ENCODE measurements at places on chromosomes 5 and 9. TPM values are rescaled to one million over a fixed set of nuclear protein-coding genes. Genes with fewer than 3 reads are reported as not detected.

GRCh38 chr5:147450606-147451005 is 59.3 kb downstream of the DPYSL3 start:
- DNase-seq = no peak

PHF24 gene
- 0.06 TPM for total RNA-seq

GRCh38 chr5:3277590-3278196 is 317.9 kb upstream of the IRX1 start:
- DNase-seq = no peak

ADCY2 gene
- total RNA-seq = not detected

PPIC gene
- total RNA-seq = 57.3 TPM

KIAA1958 gene
- 2.6 TPM for total RNA-seq

DNA sequence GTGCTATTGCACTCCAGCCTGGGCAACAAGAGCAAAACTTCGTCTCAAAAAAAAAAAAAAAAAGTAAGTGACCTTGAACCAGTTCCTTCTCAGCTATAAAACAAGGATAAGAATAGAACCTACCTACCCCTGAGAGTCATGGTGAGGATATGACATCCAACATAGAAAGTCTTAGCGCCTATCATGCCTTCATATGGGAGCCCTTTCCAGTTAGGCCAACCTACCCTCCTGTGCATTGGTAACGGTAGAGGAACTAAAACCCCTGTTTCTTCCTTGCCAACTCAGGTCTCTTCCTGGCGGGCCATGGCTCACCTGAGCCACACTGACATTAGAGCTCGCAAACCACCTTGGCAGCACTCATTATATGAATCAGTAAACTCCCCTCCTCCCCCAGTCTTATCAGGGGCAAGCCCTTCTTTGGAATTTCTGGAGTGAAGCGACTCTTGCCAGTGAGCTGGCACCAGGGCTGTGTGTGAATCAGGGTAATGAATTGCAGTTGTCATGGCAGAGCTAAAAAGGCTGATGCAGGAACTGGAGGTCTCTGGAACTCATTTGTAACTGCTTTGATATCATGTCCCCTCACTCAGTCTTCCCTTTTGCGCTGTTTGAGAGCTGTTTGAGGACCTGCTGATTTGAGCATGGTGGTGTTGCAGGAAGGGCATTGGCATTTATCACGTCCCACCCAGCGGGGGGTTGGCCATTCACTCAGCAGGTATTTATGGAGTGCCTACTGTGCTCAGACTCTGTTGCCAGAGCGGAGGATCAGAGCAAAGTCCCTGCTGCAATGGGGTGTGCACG is 10.3 kb downstream of the WWC1 start:
- no peak for DNase-seq

DNA sequence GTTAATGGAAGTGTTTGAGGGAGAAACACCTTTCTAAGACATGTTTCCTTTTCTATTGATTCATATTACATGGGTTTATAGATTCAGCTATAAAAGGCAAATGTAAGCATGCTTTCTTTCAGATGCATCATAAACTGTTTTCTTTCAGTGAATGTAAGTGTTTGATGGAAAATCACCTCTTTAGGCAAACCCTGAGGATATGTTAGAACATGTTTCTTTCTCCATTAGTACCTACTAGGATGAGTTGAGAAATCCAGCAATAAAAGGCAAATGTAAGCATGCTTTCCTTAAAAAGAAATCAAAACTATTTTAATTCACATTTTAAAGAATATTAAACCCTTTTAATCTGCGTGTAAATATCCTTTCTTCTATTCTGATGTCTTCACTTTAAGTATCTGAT is 31.6 kb downstream of the FNIP1 start:
- DNase-seq = no peak

DNA sequence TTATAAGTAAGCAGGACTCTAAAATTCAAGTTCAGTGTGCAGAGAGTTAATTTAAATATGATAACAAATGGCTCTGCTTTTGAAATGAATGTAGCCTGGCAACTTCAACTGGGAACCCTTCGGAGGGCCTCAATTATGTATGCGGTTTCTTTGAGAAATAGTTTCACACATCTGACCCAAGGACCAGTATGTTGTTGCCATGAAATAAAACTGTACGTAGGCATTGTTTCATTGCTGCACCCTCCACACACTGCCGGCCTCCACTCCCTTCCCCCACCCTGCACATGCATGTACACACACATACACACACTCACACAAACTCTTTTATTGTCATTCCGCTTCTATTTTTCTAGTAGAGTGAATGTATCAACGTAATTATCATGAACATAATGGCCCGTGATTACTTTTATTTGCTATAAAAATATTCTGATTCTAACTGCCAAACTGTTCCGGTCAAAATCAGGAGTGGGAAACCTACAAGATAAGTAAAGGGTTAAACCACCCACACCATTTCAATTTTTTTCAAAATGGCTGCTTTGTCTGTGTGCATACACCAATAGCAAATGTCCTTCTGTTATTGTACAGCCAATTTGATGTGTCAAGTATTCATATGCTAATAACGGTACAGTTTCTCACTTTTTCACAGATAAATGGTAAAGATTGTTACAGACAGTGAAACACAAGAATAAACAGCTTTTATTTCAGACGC is 215.5 kb upstream of the TMEM161B start:
- DNase-seq = no peak

DNA sequence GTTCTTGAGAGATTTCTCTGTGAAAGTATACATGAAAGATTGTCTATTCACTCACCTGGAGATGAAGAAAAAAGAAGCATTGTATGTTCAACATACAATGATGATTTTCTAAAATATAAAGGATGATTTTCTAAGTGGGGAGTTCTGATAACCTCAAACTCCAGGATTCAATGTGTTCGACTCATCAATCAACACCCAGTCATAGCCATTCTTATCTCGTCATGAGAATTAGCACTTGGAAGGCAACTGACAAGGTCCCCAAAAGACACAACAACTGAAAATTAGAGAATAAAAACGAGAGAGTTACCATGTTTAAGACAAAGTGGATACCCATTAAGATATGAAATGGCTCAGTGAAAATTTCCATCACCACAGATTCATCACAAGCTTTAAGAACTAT is 52.1 kb upstream of the SIMC1 start:
- DNase-seq = no peak

DNA sequence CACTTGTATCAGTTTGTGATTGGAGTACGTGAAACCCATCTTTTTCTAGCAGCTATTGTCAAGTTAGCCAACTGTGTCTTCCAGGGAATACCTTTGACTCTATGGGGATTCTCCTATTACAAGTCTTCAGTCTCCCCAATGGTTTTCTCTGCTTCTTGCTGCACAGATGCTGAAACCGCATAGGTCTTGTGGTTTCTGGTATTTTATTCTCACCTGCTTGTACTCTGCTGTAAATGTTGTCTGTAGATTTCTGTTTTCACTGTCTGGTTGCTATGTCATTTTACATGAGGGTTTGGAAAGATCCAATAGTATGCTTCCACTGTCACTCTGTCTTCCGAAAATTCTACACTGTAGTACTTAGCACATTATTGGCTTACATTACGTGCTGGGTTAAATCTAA is 1196.9 kb upstream of the C9orf72 start:
- DNase-seq = no peak

DNA sequence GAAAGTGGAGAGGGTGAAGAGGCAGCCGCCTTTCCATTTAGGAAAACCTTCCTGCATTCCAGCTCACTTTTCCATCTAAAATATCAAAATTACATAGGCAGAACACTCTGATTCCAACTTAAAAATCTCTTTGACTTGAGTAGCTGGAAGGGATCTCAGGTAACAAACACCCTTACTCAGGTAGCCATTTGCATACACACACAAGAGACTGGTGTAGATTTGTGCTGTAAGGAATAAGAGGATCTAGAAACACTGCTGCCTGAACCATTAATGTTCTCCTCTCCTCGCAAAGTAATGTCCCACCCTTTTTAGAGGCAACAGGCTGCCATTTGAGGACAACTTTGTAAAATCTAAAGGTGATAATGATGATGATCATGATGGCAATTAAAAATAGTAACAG is 53.5 kb downstream of the BNC2 start:
- no peak for DNase-seq

- no peak for DNase-seq
Observed at GRCh38 chr5:158725297-158725851, 374.3 kb downstream of the EBF1 start.

DNA sequence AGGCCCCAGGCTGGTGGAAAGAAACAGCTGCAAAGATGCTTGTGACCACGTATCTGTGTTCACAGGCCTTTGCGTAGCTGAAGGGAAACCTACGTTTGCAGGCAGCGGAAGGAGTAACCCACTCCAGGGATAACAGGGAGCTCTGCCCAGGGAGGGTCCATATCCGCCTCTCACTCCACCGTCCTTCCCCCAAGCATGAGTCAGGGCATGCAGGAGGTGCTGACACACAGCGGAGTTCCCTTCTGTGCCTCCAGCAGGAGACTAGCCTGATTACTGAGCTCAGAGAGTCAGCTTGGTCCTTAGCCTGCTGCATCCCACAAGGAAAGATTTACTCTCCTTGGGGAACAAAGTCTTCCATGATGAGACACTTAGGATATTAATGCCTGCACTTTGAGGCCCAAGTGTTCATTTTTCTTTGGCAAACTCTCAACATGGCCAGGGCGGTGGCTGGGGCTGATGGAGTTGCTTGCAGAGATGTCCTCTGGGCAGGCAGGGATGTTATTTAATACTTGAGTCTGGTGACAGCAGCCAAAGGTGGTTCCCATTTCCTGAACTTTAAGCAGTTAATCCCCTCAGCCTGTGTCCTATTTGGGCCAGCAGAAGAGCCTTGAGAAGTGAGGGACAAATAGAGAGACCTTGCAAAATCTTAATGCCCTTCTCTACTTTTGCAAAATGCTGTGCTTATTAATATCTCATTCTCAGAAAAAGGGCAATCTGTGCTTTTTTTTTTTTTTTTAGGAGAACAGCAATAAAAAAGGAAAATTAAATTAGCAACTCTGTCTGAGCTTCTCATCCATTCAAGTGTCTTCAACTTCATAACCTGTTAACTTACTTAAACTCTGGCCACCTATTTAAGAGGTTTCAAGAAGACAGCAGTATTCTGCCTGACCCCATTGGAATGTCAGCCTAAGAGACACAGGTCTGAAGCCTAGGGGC is 222.1 kb downstream of the HSPA4 start:
- DNase-seq = no peak

EGFL7 gene
- total RNA-seq = 712 TPM

GRCh38 chr5:23614422-23614821 is 107.0 kb downstream of the PRDM9 start:
- DNase-seq = no peak

MED7 gene
- total RNA-seq = 9.7 TPM

EQTN gene
- not detected for total RNA-seq

CDC25C gene
- total RNA-seq = 2.9 TPM

- DNase-seq = no peak
Observed at GRCh38 chr5:33475706-33476105, 34.9 kb downstream of the TARS1 start.

- DNase-seq = no peak
Observed at GRCh38 chr5:99590806-99591205, 662.0 kb upstream of the CHD1 start.

DNA sequence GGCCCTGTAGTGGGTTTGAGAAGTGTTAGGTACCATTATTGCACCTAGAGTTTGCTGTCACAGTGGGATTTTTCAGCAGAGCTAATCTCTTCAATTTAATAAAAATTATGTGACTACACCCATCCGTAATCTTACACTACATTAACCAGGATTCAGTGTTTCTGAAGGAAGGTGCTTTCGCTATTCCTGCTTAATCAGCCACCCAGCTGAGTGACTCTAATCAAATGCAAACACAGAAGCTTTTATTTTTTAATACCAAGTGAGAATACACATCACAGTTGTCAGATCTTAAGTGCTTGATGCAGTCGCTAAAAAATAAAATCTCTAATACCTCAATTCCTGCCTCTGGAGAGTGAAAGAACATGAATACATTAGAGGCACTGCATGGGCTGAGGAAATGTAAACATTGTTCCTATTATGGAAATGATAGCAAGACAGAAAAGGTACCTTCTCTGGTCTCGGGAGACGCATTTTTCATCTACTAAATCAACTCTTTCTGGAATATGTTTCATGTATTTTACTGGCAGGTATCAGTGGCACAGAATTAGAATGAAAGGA is 125.7 kb downstream of the SEMA6A start:
- DNase-seq = no peak

FSTL4 gene
- total RNA-seq = not detected
